ENCODE measurements at places on chromosomes 7 and 10.

DNA sequence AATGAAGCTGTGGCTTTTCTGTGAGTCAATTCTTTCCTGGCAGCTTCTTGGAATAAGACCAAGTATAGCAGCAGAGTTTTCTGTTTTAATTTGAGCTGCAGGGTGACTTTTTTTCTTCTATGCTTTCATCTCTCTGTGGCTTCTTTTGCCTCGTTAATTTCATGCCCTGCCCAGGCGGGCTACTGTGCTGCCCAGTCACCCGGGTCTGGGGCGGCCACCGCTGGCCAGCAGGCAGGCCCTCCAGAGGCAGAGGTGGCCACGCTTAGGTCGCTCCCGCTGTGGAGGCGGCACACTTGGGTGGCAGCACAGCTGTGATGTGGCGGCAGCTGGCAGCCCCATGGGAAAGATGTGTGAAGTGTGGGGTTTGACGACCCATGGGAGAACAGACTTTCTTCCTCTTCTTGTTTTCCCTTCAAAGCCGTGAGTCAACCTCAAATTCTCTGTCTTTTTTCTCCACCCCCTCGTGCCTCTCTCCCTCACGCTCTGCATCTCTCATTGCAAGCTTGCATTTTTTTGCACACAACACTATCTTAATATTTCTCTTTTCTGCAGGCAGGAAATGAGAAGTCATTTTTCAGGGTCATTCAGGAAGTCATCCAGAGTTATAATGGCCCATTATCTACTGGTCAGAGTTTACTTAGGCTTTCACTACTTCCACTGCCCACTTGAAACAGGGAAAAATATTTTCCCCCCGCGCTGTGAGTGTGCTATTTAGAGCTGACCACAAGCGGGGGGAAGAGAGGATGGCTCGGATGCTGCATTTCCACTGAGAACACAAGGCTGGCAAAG lies 67.8 kb downstream of the EGFR start:
- peak; percentile 51 for DNase-seq

- no peak for DNase-seq
Measured at GRCh38 chr10:88113232-88113631, 249.8 kb downstream of the PTEN start.

- DNase-seq, result no peak
Measured at GRCh38 chr10:128026615-128027300, 99.5 kb downstream of the MKI67 start.

- DNase-seq, result no peak
Measured at GRCh38 chr7:71402684-71403083, 270.7 kb downstream of the GALNT17 start.
